Posterior cingulate gyrus (tissue), 11 donors: ENCODE measurements at places on chromosomes 12 and 14.

GRCh38 chr12:67302162-67302561 lies 33.0 kb downstream of the CAND1 start:
- DNase-seq, result no peak

- no peak for DNase-seq
Observed at GRCh38 chr12:52918784-52919183, 13.9 kb upstream of the KRT8 start.

DNA sequence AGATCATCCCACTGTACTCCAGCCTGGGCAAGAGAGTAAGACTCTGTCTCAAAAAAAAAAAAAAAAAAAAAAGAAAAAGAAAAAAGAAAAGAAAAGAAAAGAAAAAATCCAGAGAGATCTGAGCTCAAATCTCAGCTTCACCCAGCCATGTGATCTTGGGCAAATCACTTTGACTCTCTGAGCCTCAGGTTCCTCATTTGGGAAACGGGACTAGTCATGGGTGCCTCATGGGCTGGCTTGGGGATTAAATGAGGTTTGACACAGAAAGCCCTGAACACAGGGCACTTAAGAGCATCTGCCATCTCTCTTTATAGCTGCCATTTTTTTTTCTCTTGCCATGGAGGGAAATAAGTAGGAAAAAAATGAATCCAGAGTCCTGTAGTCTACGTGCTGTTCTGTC lies 86.2 kb upstream of the MYL2 start:
- DNase-seq, result no peak

- no peak for DNase-seq
Observed at GRCh38 chr14:77593501-77593961, 22.9 kb downstream of the SPTLC2 start.

DNA sequence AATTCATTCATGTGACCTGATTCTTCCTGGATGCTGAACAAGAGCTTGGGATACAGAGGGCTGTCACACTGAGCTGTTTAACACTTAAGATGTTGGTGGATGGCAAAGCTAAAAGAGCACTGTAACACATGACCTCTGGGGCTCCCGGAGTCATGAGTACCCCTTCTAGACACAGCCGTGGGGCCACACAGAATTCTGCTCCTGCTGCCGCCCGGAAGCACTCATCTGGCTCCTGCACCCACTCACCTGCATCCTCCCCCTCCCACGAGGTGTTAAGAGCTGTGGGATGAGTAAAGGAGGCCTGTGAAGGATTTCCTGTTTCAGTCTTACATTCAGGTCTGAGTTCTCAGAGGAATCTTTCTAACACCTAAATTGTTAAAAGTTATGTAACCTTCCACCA lies 78.0 kb upstream of the SSTR1 start:
- DNase-seq, result no peak

GRCh38 chr14:72708708-72709475 lies 185.0 kb downstream of the DPF3 start:
- peak; percentile 54 for DNase-seq

- DNase-seq, result no peak
Observed at GRCh38 chr14:96417254-96417653, 25.3 kb downstream of the AK7 start.
